Tongue (tissue), 3 donors: ENCODE measurements at places on chromosomes 16 and 17.

- DNase-seq, result no peak
Observed at GRCh38 chr17:80274871-80275449, 14.3 kb downstream of the RNF213 start.

GRCh38 chr17:74491626-74492025 is 25.2 kb downstream of the CD300A start:
- no peak for DNase-seq

DNA sequence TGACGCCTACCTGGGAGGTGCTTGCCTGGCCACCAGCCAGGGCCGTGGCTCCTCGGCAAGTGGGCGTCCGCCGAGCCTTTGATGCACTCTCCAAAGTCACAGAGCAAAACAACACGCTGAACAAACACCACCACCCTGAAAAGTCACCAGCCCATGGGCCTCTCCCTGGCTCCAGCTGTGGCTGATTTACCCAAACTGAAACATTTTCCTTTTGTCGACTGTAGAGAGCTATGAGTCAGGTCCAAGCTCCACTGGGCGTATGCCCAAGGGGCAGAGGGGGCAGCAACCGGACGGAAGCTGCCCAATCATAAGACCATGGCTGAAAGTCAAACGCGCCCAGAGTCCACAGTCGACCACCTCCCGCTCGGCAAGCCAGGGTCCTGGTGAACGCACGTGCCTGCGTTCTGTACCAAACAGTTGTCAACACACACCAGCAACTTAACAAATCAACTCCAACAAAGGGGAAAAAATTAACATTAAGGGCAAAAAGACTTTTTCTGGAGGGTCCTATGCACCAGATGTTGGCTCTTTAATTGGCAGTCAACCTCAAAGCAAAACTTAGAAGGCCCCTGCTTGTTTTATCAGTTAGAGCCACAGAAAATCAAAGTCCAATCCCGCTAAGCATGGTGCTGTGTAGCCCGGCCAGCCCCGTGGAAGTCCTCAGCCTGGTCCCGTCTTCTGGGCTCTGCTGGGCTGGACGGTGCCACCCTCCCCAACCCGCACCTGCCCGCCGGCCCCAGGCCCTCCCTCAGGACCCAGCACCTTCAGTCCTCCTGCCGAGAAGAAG is 47.3 kb downstream of the TBC1D16 start:
- DNase-seq, result no peak

- peak; percentile 93 for DNase-seq
Observed at GRCh38 chr17:979539-980405, at the start of gene NXN. TSS of gene NXN (minus strand) at chr17:979776.

GRCh38 chr16:19755268-19755667 is 37.2 kb downstream of the IQCK start:
- no peak for DNase-seq

DNA sequence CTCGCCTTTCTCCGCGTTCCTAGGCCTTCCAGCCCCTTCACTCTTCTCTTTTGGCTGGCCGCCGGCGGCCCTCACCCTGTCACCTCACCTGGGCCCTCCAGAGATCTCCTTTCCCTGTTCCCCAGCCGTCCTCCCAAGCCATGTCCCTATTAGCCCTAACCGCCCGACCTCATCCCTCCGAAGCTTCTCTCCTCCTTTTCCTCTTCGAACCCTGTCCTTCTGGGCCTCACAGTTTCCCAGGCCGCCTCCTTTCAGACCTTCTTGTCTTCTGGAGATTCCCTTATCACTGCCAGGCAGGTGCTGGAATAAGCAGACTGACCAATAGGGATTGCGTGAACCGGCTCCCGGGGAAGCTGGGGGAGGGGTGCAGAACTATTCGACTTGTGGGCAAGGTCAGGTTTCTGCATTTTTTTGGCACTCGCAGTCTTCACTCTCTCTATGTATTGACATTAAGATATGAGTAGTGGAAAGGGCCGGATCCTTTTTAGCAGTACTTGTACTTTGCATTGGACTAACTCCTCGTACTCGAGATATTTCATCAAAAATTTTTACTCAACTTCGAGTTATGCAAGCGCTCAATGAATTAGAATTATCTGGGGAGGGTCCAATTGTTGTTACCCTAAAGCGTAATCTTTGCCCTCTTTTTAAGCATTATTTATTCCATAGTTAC is 690 bp downstream of the RHOT1 start:
- peak; percentile 51 for DNase-seq

DNA sequence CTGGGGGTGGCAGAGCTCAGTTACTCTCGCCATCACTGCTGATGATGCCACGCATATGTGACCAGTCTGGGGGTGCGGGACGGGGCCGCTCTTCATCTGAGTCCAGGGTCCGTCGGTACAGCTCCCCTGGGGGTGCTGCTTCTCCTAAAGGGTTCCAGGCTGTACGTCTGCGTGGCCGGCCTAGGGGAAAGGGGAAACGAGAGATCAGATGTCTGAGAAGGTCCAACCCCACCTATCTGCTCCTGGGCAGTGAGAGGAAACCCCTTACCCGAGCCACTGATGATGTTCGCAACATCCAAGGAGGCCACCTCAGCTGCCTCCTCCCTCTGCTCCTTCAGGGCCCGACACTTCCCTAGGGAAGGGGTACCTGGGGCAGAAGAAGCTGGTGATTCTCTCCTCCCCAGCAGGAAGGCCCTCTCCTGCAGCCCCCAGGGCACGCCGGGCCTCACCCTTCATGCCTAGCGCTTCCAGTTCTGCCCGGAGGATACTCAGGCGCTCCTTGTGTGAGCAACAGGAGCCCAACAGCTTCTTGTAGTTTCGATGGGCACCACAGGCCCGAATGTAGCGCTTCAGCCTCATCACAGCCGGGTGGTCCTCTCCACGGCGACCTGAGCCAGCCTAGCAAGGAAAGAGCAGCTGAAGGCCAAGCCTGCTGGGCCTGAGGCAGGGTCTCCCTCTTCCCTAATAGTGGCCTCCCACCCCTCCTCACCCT is 2.1 kb downstream of the HIRIP3 start:
- no peak for DNase-seq

DNA sequence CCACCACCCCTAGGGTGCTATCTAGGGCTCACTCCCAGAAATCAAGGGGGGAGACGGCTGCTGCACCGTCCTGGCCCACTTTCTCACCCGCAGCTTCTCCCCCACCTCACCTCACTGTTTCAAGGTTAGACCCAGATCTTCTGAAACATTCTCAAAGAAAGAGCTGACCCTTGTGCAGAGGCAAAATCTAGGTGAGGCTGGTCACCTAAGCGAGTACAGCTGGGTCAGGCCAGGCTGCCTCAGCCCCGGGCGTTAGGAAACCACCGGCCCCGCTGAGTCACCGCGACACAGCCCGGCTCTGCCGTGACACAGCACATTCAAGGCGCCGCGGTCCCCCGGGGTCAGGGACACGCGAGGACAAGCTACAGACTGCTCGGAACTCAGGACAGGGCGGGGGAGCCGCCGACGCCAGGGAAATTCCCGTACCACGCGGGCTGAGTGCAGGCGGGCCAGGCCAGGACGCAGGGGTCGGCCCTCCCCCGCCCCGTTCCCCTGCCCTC is 27.1 kb downstream of the GNPTG start:
- peak; percentile 37 for DNase-seq

DNA sequence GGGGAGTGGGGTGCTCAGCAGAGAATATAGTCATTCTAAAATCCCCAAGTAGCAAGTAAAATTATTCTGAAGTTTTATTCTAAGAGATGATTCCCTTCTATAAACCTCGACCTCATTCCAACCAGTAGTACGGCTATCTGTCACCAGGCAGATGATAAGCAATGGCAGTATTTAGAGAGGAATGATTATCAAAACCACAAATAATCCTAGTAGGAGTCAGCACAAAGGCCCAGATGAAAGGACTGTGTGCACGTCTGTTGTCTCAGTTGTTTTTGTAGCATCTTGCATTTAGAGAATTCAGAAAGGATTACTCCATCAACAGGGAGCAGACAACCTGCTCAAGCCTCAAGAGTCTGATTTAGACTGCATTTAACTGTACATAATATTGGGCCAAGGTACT is 21.2 kb downstream of the EZH1 start:
- no peak for DNase-seq

- DNase-seq, result no peak
Observed at GRCh38 chr17:76247304-76247703, 7.0 kb upstream of the RNF157 start.

- DNase-seq, result no peak
Observed at GRCh38 chr17:82388922-82389283, 17.3 kb downstream of the UTS2R start.

- no peak for DNase-seq
Observed at GRCh38 chr16:24273508-24274182, 17.5 kb downstream of the CACNG3 start.

DNA sequence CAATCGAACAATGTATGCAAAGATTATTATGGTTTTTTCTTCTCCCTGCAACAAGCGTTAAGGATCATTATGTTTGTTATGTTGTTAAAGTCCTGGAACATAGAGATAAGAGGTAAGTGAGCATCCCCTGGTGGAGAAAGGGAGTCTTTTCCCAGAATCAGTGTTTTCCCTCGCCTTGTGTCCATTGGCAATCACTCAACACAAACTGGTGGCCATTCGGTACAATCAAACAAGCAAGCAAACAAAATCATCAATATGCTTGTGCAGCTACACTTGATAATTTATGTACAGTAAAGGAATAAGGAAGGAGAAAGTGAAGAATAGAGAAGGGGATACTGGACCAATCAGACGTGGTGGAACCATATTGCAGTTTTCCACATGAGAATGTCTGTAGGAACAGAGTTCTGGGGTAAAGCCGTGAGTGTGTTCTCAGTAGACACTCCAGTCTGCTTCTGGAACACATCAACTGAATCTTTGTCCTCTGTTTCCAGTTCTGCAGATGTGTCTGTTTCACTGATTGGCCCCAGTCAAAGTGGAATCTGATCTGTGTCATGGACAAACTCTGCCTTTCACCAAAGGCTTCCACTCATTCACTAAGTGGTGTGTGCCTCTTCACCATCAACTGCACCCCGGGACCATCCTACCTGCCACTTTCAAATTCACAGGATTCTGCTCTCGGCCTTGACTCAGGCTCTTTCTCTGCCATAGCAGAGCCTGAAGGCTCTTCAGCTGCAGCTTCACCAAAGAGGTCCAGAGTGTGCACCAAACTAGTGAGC is 169.5 kb downstream of the AHSP start:
- DNase-seq, result peak; percentile 30

GRCh38 chr17:69508814-69509213 is 94.3 kb downstream of the MAP2K6 start:
- DNase-seq, result no peak

DNA sequence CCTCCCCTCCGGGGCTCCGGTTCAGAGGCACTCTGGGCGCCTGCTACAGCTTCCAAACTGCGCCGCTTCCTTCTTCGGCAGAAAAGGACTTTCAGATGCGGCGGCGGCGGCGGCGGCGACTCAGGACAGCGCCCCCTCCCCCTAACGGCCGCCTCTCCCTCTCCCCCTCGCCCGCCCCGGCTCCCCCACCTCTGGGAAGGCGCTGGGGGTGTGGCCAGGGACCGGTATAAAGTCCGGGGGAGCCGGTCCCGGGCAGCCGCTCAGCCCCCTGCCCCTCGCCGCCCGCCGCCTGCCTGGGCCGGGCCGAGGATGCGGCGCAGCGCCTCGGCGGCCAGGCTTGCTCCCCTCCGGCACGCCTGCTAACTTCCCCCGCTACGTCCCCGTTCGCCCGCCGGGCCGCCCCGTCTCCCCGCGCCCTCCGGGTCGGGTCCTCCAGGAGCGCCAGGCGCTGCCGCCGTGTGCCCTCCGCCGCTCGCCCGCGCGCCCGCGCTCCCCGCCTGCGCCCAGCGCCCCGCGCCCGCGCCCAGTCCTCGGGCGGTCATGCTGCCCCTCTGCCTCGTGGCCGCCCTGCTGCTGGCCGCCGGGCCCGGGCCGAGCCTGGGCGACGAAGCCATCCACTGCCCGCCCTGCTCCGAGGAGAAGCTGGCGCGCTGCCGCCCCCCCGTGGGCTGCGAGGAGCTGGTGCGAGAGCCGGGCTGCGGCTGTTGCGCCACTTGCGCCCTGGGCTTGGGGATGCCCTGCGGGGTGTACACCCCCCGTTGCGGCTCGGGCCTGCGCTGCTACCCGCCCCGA is at the start of gene IGFBP4:
IGFBP4 (plus strand) TSS at position 255 of the 792 bp plus-strand sequence; CDS start at position 541, 286 bp downstream.
- DNase-seq, result peak; percentile 88

- DNase-seq, result peak; percentile 78
Observed at GRCh38 chr17:13030459-13031300, 12.9 kb upstream of the ELAC2 start.

DNA sequence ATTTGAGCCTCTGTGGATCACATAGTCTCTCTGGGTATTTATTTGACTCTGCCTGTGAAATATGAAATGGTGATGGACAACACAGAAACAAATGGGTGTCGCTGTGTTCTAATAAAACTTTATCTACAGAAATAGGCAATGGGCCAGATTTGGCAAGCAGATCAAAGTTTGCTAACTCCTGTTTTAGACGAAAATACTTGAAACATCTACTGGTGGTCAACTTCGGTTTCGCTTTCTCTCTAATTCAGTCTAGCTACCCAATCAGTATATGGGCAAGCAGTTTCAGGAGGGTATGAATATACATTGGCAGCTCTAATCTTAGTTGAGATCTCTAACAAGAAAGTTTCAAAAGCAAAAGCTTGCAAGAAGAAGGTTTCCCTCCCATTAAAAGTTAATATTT is 60.1 kb upstream of the DYNLRB2 start:
- DNase-seq, result no peak

GRCh38 chr17:4708436-4708835 is 2.0 kb upstream of the ARRB2 start:
- DNase-seq, result peak; percentile 19

GRCh38 chr16:17901309-17901708 is 430.5 kb upstream of the XYLT1 start:
- DNase-seq, result no peak

GRCh38 chr16:27407133-27407532 is 5.2 kb downstream of the IL21R start:
- DNase-seq, result no peak

DNA sequence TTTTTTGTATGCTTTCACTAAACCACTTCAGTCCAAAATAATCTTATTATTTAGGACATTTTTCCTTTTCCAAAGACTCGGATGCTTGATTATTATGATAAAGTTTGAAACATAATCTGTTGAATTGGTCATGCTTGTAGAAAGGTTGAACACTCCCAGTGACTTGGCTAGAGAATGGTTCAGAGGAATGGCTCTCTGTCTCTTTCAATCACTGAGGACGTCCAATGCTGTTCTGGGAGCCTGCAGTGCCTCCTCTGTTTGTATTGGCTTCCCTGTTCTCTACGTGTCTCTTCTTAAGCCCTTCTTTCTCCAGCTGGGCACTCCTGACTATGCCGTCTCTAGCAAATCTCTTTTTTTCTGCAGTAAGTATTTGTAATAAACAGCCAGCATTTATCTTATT is 369.0 kb upstream of the DYNLRB2 start:
- DNase-seq, result peak; percentile 34

- no peak for DNase-seq
Observed at GRCh38 chr16:22937169-22937568, 123.2 kb downstream of the HS3ST2 start.

- DNase-seq, result no peak
Observed at GRCh38 chr16:19598805-19599510, 43.5 kb downstream of the VPS35L start.

GRCh38 chr17:37197336-37197735 is 178.4 kb upstream of the C17orf78 start:
- no peak for DNase-seq

GRCh38 chr17:10368561-10368960 is 4.2 kb downstream of the MYH13 start:
- no peak for DNase-seq
